Stimulated activated CD8-positive, alpha-beta memory T cell treated with anti-CD3 and anti-CD28 coated beads, Interleukin-15, amount 100 ng/mL, for 1 hour (primary cell): ENCODE measurements at places on chromosomes 13 and 19.

DNA sequence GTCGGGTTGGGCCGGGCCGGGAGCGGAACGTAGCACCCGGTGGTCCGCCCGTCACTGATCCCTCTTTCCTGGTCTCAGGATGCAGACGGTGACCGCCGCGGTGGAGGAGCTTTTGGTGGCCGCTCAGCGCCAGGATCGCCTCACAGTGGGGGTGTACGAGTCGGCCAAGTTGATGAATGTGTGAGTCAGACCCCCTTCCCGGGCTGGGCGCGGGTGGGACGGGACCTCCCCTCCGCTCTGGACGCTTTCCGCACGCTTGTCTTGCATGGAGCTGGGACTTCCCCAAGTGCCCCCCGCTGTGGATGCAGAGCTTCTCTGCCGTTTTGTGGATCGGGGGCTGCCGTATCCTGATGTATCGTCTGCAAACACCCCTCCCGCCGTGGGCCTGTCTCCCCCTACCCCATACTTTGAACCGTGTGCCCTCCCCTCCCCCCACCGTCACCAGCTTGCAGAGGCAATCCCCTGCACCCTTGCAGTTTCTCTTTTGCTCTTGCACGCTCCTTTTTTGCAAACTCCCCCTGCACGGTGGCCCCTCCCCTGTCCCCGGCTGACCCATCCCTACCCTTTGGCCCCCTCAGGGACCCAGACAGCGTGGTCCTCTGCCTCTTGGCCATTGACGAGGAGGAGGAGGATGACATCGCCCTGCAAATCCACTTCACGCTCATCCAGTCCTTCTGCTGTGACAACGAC, 669 bp downstream of the GADD45B start:
- DNase-seq, result peak; percentile 27

- DNase-seq, result no peak
Observed at GRCh38 chr13:113849981-113850721, 13.7 kb downstream of the GAS6 start.

- no peak for DNase-seq
Observed at GRCh38 chr13:78317030-78317429, 286.3 kb downstream of the POU4F1 start.

- DNase-seq, result peak; percentile 32
Observed at GRCh38 chr13:48731957-48732569, 78.3 kb downstream of the CYSLTR2 start.

DNA sequence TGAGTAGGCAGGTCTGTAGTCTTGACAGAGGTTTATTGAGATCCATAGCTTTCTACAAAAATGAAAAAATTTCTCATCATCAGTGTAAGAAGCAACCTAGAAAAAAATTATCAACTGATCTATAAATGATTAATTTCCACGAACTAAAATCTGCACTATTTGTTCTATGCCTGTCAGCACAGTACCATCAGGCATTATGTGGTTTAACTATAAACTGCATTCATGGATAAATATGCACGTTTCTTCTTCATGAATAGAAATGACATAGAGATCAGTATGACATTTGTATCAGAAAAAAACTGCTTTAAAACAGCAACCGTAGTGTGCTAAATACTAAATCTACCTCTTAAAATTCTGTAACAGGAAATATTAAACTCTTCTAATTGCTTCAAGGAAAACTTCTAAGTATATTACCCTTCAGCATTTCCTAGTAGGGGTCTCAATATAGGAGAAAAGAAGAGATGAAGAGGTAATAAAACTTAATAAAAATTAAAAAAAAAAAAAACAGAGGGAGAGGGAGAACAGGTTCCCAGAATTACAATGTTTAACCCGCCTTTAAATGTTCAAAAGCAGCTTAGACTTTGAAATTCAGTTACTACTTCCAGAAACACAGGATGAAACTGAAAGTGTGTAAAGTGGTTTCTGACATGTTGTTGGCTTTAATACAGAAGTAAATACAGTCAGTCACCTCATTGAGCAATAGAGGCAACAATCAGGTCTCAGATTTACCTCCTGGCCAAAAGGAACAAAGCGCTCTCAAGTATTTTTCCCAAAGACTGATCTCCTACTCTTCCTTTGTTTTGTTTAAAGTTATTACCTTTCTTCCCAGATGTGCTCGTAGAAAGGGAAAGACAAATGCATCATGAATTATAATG, 144.4 kb downstream of the DIAPH3 start:
- DNase-seq, result no peak

DNA sequence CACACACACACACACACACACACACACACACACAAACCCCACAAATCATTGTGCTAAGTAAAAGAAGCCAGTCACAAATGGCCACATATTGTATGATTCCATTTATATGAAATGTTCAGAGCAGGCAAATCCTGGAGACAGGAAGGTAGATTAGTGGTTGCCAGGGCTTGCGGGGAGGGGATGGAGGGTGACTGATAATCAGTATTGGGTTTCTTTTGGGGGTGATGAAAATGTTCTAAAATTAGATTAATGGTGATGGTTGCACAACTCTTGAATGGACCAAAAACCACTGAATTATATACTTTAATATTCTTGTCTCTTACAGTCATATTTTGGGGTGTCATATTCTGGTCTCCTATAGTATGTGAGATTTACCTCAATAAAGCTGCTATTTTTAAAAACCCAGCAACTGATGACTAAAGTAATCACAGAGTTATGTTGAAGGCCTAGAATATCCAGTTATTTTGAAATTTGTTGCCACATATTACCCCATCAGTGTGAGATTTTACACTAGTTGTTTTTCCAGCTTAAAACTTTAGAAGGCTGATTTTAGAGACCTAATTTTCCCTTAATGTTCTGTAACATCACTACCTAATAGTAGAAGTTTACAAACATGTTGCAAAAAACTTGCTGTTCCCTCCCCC, 20.3 kb downstream of the FLT1 start:
- no peak for DNase-seq

DNA sequence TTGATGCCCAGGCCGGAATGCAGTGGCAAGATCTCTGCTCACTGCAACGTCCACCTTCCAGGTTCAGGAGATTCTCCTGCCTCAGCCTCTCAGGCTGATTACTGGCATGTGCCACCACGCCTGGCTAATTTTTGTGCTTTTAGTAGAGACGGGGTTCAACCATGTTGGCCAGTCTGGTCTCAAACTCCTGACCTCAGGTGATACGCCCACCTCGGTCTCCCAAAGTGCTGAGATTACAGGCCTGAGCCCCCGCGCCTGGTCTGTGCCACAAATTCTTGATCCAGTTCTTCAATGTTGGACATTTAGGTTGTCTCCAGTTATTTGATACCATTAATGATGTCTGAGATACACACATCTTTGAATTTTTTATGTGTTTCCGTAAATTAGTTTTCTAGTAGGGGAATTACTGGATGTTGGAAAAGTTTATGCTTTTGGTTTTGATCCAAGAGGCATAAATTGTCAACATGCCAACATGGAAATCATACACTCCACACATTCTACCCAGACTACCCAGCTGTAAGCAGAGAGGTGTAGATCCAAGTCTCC, 525 bp upstream of the COG3 start:
- no peak for DNase-seq

- no peak for DNase-seq
Observed at GRCh38 chr13:46648166-46648607, 95.2 kb downstream of the LRCH1 start.

DNA sequence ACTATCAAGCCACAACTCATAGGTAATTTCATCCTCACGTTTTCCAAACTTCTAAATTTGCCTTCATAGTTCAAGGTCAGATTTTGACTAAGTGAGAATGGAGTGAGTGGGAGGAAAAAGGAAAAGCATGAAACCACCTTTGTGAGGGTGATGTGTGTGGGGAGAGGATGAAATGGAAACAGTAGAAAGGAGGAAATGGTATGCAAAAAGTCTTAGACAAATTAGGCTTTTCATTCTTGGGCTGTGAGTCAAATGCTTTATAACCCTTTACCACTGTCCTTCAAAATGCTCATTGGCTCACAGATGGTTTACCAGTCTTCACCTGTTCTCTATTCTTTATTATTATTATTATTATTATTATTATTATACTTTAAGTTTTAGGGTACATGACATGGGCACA, 127.2 kb downstream of the RAP2A start:
- DNase-seq, result no peak
